ENCODE measurements at places on chromosomes 7 and 10.

DNA sequence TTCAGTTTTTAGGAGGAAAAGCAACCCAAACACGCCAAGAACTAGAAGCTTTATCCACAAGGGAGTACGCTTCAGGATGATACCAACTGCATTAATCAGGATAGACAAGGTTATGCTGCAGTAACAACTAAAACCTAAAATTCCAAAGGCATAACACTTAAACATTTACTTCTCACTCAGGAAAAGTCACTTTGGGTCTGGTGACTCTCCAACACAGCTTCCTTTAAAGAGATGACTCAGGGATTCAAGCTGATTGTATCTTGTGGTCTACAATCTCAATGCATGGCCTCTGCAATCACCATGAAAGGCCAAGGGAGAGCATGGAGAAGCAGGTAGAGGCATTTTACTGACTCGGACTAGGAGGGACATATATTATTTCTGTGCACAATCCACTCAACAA is 315.8 kb downstream of the KCNMA1 start:
- DNase-seq = no peak

- no peak for DNase-seq
Measured at GRCh38 chr7:47330561-47331178, 251.2 kb downstream of the TNS3 start.

- DNase-seq = no peak
Measured at GRCh38 chr7:92934096-92934495, 97.7 kb upstream of the CDK6 start.

- DNase-seq = no peak
Measured at GRCh38 chr10:73183667-73184281, 15.9 kb downstream of the FAM149B1 start.

GRCh38 chr10:125882596-125882995 is 1.5 kb upstream of the DHX32 start:
- DNase-seq = no peak

- DNase-seq = no peak
Measured at GRCh38 chr10:98636921-98637329, 190.2 kb upstream of the HPS1 start.

DNA sequence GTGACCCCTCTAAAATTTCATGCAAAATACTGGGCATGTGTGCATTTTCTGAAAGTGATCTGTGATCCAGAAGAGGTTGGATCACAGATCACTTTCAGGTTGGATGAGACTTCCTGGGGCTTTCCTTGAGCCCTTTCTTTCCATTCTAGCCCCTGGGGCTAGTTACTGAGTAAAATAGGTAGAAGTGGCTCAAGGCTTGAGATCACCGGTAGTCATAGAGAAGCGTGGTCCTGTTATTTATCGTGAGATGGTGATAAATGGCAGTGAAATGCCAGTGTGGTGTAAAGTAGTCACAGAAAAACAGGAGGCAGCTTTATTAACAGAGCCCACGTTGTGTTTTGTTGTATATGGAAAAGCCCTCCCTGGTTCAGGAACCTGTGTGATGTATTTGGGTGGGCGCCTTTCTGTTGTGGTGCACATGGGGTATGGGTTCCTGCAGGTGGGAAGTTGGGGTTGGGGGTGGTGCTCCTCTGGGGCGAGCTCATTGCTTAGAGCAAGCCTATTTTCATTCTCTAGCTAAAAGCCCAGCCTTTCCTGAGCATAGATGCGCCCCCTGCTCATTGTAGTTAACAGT is 34.0 kb upstream of the SH2D4B start:
- DNase-seq = no peak

DNA sequence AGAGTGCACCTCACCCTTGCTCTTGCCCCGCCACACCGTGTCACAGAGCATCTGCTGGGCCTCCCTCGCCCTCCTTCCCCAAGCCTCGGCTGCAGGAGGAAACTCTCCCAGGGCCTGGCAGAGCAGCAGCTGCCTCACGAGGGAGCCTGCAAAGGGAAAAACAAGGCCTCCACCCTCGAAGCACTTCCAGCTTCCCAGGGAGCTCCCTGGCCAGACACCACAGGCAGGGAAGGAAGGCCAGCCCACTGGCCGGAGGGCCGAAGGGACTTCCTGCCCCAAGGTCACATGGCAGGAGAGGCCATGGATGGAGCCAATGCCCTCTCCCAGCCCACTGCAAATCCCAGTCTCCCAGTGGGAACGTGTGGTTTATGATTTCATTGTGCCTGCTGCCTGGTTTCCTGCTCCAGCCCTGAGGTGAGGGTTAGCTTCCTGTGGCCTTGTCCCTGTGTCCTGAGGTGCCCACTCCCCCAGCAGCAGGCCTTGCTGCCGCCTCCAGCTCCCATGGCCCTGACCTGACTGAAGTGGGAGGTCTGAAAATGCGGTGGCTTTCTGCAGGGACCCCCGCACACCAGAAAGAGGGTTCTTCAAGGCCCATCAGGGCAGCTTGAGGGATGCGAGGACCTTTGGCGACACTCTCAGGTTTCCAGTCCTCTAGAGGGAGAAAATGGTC is 100.5 kb upstream of the PPIF start:
- no peak for DNase-seq

DNA sequence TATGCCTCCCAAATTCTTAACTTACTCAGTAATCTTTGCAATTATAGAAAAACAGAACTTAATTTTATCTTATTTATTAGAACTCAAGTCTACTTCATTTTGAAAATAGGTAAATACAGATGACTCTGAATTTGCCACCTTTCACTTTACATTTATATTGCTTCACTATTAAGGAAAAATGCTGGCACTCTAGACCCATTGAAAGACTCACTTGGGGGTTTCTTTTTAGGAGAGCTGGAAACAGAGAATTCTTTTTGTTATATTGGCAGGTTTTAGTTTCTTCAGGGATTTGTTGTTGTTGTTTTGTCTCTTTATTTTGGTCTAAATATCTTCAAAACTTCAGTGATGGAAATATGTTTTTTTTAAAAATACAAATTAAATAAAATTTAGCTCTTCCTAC is 111.1 kb downstream of the RUNDC3B start:
- no peak for DNase-seq

- no peak for DNase-seq
Measured at GRCh38 chr10:24751716-24752115, 28.0 kb upstream of the ARHGAP21 start.

- DNase-seq = no peak
Measured at GRCh38 chr10:74056050-74056818, 58.3 kb downstream of the VCL start.

GRCh38 chr7:134941185-134941900 is 45.0 kb upstream of the AGBL3 start:
- no peak for DNase-seq

DNA sequence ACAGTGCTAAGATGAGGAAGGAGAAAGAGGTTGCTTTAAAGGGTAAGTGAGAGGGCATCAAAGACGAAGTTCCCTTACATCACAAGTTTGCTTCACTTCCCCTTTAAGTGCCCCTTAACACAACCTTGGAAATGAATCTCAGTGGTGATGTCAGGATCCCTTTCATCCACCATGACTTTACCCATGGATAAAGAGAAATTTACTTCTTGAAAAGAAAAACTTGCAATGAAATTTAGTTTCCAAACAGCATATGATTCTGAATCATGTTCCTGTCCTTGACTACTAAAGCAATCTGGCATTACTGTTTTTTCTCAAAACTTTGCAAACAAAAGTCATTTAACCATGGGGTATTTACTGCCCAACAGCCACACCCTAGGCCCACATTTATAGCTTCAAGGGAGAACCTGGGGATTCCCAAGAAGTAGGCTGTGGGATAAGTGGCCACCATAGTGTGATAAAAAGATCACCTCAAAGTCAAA is 135.9 kb downstream of the ITGB8 start:
- no peak for DNase-seq

DNA sequence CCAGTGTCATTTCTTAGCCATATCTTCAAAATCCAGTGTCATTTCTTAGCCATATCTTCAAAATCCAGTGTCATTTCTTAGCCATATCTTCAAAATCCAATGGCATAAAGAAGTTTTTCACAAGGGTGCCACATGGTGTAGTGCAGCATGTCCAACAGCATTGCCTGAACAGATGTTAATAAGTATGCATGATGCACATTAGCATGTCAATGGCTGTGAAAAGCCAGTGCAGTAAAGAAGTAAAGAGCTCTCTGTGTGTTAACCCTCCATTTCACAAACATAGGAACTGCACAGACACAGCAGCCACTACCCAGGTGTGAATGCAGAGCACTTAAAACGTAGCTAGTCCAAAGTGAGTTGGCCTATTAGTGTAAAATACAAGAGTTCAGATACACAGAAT is 89.8 kb downstream of the GNAI1 start:
- DNase-seq = no peak

DNA sequence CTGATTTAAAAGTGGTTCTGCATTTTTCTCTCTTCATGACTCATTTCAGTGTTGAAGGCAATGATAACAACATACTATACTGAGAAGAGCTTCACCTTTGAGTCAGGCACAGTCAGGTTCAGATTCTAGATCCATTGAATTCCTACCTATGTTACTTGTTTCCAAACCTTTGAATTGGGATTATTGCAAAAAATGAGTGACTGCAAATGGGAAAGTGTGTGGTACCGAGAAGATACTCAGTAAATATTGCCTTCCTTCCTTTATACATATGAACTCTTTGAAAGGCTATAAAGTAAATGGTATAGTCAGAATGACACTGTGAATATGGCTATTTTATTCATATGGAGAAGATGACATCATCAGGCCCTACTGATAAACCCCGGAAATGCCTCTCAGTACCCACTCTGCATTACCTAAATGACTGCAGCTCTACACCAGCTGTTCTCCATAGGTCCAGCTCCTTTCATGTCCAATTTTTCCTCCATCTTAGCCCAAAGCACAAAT is 66.7 kb upstream of the FGL2 start:
- DNase-seq = no peak
